Activated CD4-positive, alpha-beta T cell treated with anti-CD3 and anti-CD28 coated beads for 48 hours (primary cell): ENCODE measurements at places on chromosomes 5 and 9.

DNA sequence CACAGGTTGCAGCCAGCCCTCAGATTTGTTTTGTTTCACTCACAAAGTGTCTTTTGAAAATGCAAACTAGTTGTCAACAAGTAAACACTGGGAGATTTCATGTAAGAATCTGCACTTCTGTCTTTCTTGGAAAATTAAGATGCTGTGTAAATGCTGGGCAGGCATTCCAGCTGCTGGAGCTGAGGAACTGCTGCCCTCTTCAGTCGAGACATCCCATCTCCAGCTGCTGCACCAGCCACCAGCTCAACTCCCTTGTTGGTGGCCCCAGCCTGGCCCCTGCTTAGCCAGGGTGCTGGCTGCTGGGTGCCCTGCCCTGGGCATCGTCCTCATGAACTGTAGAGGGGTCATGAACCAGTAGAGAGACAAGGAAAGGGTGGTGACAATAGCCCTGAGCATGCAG is 33.1 kb upstream of the AFAP1L1 start:
- DNase-seq: no peak

DNA sequence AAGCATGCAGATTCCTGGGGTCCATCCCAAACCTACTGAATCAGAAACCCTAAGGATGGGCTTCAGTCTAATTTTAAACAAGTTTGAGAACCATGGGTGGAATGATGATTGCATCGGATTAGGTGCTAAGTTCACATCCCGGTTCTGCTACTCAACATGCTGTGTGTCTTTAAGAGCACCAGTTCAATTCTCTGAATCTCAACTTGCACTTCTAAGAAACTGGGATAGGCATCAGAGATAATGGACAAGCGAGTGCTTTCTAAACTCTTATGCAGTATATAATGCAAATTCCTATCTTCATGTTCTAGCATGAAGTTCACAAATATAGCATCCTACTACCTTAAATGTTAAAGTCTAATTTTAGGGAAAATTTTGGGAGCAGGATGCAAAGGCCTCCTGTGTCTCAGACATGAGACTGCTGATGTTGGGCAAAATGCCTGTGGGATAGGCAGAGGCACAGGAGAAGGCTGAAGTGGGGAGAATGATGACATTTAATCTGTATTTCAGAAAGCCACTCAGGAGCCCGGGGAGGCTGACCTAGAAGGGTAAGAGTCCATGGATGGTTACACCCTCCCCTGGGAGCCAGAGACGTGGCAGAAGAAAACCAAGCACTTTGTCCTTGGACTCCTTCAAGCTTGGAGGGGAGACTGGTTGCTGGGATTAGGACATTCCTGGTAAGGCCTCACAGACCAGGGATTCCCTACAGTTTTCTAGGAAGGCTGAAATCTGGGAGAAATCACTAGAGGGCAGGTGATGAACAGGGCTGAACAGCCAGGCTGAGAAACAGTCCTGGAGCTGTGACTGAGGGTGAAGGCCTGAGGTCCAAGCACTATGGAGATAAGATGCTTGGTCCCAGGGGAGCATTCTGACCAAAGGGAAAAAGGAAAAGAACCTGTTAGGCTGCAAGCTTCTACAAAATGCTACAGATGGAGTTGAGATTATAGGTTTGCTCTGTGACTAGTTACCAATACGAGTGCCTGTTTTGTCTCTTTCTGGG is 311.9 kb upstream of the PANK3 start:
- DNase-seq: no peak

GRCh38 chr5:144335561-144335960 is 164.9 kb downstream of the KCTD16 start:
- no peak for DNase-seq

DNA sequence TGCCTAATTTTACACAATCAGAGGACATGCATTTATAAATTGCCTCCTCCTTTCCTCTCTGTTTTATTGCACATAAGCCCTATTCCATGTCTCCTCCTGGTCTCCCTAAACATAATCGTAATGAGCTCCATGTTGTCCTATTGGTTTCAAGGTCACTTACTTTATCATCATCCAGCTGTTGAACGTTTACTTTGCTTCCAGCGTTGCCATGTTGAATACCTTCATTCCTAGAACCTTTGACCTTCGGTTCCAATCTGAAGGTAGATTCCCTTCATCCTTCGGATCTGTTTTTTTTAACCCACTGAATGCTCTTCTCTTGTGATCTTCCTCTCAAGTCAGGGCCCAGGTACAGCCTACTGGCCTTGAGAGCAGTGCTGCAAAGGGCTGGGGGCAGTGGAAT is 84.3 kb downstream of the PJA2 start:
- no peak for DNase-seq

DNA sequence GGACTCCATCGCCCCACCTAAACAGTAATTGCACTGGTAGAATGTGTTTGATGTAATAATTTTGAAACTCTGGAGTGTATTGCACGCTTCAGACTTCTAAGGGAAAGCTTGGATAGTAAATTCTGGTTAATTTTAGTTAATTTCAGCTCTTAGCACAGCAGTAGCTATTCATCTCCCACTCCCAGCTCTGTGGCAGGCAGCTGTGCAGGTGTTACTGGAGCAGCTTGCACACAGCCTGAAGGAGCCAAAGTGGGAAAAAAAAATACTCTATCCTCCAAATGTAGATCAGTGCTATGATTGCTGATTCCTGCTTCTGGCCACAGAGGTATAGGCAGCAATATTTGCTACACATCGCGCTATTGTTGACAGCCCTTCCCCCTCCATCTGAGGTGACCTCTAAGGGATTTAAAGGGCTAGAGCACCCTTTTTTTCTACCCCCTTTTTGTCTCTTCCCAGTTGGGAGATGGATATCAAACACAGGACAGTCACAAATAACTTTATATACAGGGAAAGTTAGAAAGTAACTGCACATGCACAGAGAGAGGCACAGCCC is 97.4 kb downstream of the KCTD16 start:
- no peak for DNase-seq

DNA sequence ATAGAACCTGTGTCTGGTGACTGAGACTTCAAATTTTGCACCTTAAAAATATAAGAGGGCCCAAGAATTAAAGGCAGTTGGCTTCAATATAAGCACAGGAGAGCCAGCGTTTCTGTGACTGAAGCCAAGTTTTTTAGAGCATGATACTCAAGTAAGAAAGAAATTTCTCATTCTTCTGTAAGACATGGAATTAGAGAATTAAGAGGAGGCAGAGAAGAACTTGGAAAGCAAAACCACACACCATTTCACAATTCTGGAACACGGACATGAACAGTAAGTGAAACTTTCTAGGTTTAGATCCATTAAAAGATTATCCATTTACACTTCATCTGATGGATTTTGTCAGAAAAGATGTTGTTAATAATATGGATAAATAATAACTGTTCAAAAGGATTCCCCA is 8.9 kb upstream of the AGXT2 start:
- DNase-seq: no peak

GRCh38 chr5:128491291-128491690 is 46.8 kb downstream of the FBN2 start:
- no peak for DNase-seq

DNA sequence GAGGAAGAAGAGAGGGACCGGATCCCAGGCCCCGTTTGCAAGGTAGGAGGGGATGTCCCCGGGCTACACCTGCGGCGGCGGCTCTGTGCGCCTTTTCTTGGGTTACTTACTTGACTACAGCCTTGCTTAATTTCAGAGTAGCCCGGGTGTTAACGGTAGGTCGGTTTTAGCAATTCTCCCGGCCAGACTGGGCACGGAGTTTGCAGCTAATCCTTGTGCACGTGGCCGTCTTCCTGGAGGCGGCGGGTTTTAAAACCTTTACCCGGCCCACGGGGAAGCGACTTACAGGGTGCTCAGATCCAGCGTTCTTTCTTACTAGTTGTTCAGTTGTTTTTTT is 313 bp downstream of the BRIX1 start:
- DNase-seq: no peak
